Neural progenitor cell (in vitro differentiated cells): ENCODE measurements at places on chromosomes 3 and 15. TPM values are rescaled to one million over a fixed set of nuclear protein-coding genes. Genes with fewer than 3 reads are reported as not detected.

DNA sequence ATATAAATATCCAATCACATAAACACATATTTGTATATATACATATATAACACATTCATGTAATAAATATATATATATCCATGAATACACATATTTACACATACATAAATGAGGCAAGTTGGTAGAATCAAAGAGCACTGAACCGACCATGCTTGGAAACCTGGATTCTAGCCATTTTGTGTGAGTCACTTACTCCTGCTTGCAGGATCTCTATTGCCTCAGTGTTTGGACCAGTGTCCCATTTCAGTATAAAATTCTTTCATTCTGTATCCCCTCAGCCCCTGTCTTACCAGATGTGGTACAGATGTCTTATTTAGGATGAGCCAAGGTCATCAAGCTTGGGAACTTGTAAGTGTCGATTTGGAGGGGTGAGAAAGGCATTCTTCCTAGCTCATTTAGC lies 391.4 kb upstream of the FRG2C start:
- H3K4me1 ChIP-seq = peaks cover 3% of the 10 kb centered on the region
- H3K36me3 ChIP-seq = no peaks in the 10 kb centered on the region
- H3K27me3 ChIP-seq = no peaks in the 10 kb centered on the region
- no peak overlapping the region for H3K27ac ChIP-seq
- no peak for DNase-seq

DNA sequence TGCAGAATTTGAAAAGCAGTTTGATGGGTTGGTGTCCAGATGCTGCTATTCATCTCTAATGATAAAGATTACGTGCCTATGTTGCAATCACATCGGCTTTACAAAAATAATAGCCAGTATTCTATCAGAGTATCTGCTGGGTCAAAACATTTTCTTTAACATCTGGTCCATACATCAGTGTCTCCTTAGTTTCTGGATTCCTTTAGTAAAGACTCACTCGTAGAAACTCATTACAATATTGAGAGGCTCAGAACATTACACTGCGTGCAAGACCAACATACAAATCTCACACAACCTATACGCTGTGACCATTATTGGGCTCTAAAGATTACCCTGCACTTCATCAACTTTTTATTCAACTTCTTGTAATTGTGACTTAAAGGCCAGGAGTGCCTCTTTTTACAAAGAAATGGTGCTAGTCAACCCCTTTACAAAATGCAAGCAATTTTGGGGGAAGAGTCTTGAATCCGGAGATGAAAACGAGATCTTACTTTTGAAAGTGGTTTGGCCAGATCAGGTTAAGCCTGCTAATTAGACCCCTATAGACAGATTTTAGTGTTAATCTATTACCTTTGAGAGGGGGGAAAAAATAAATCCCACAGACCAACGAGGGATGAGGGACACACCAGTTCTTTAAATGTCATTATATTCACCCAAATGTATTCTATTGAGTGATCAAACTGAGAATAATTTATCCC lies 2.9 kb downstream of the TRA2B start:
- H3K36me3 ChIP-seq = no peaks in the 10 kb centered on the region
- H3K27ac ChIP-seq = no peak overlapping the region
- DNase-seq = no peak
- H3K4me1 ChIP-seq = peaks cover 39% of the 10 kb centered on the region
- peak overlapping the region; percentile 89 for H3K4me3 ChIP-seq

The NR2F2 gene
- total RNA-seq = 24.6 and 32.1 TPM in 2 replicates

The SLC28A1 gene
- total RNA-seq = not detected in 2 replicates

DNA sequence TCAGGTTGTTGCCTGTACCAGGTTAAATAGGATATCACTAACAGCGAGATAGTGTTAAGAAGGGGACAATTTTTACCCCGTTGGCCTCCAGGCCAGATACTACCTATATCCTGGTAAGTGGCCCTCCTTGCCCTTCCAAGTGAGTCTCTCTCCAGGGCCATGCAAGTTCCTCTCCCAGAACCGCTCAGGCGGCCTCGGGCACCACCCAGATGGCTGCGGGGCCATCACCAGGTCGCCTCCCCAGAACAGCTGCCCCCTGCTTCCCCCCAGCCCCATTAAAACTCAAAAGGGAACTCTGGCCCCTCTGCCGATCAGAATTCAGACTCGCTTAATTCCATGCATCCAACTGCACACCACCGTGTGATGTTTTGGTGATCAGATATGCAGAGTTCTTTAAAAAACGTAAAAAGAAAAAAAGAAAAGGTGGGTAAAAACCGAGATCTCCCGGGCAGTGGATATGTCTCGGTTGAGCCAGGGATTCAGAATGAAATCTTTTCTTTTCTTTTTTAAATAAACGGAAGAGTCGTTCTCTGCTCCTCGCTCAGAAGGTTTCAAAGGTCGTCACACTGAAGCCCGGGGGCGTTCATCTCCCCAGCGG lies 1.9 kb upstream of the TRIM71 start:
- peaks cover 41% of the 10 kb centered on the region for H3K4me1 ChIP-seq
- peak overlapping the region; percentile 98 for H3K4me3 ChIP-seq
- peak; percentile 60 for DNase-seq
- H3K27me3 ChIP-seq = no peaks in the 10 kb centered on the region

GRCh38 chr15:34297059-34297458 lies 40.5 kb downstream of the SLC12A6 start:
- no peaks in the 10 kb centered on the region for H3K36me3 ChIP-seq
- DNase-seq = no peak
- H3K4me3 ChIP-seq = no peak overlapping the region
- no peak overlapping the region for H3K27ac ChIP-seq

The MYH15 gene
- 0.12 TPM in 1 of 2 replicates, not detected in the other for total RNA-seq

GRCh38 chr3:179438841-179439240 lies 12.4 kb downstream of the GNB4 start:
- no peaks in the 10 kb centered on the region for H3K27me3 ChIP-seq
- peaks cover 12% of the 10 kb centered on the region for H3K4me1 ChIP-seq
- DNase-seq = no peak
- H3K36me3 ChIP-seq = no peaks in the 10 kb centered on the region

The TLNRD1 gene
- 7.3 and 27.3 TPM in 2 replicates for total RNA-seq

The SAMMSON gene
- not detected in 2 replicates for total RNA-seq

GRCh38 chr3:123750659-123751420 lies 133.3 kb downstream of the MYLK start:
- no peak overlapping the region for H3K27ac ChIP-seq
- H3K4me3 ChIP-seq = no peak overlapping the region
- no peaks in the 10 kb centered on the region for H3K4me1 ChIP-seq
- no peaks in the 10 kb centered on the region for H3K36me3 ChIP-seq

GRCh38 chr3:197008436-197009209 lies 21.0 kb downstream of the MELTF start:
- no peaks in the 10 kb centered on the region for H3K36me3 ChIP-seq
- H3K4me1 ChIP-seq = peaks cover 21% of the 10 kb centered on the region
- H3K4me3 ChIP-seq = no peak overlapping the region
- no peak for DNase-seq

DNA sequence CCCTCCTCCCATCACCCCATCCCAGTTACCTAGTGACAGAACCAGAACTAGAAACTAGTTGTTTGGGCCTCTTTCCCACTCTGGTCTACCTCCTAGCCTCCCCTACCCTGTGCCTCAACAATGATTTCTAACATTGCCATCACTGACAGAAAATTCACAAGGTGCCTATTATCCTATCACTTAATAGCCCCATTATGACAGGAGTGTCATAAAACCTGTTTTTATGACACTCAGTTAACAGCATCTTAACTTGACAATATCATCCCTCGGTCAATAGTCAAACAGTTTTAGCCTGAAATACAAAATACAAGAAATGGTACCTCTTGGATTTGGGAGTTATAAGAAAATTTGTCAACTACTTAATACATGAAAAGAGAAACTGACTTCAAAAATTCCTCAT lies 46.5 kb downstream of the ULK4 start:
- peaks cover 2% of the 10 kb centered on the region for H3K4me1 ChIP-seq
- no peaks in the 10 kb centered on the region for H3K27me3 ChIP-seq
- no peak overlapping the region for H3K27ac ChIP-seq
- H3K36me3 ChIP-seq = peaks cover 3% of the 10 kb centered on the region

DNA sequence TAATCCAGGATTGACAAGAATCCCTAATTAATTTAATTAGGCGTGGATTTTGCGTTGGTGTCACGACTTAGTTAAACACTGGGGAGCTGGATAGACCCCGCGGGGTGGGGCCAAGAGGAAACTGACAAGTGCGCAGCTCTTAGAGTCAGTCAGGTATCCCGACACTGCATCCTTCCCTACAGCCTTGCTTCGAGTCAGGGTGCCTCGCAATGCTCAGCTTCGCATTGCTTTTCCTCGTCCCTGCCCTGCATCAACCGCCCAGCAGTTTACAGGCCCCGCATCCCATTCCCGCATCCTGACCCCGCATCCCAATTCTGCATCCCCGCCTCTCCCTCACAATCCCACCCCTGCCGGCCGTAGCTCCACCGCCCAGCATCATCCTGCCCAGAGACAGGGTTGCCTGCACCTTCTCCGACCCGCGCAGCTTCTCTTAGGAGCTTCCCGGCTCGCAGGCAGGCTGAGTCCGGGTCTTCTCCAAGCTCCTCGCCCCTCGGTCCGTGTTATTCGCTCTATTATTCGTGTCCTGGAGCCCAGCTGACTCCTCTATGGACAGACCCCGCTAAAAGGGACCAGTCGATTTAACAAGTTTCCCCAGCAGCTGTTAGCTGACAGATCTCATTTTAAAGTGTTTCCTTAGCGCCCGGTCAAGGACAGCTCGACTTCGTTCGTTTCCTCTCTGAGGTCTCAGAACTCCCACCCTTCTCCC lies 699 bp upstream of the SHOX2 start:
- H3K27ac ChIP-seq = no peak overlapping the region
- H3K4me3 ChIP-seq = peak overlapping the region; percentile 52
- H3K27me3 ChIP-seq = peaks cover 78% of the 10 kb centered on the region
- H3K4me1 ChIP-seq = peaks cover 6% of the 10 kb centered on the region
- H3K36me3 ChIP-seq = no peaks in the 10 kb centered on the region

GRCh38 chr3:10420745-10421475 lies 84.5 kb downstream of the ATP2B2 start:
- no peaks in the 10 kb centered on the region for H3K27me3 ChIP-seq
- no peak for DNase-seq
- H3K4me1 ChIP-seq = no peaks in the 10 kb centered on the region
- H3K4me3 ChIP-seq = no peak overlapping the region
- H3K36me3 ChIP-seq = no peaks in the 10 kb centered on the region
